ENCODE measurements at places on chromosomes 7 and 10.

DNA sequence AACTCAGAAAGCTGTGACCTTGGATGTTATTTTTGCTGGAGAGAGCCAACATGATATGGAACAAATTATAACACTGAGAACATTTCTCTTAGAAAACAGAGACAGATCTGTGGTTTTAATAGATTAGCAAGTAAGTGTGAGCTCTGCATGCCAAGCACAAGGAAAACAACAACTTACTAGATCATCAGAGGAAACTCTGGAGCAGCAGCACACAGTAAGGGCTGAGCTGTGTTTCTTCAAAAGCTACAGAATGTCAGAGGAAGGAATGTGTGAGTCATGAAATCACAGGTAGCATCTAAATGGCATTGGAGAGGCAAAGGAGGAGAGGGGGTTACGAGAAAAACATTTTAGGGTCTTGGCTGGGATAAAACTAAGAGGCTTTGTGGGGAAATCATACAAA lies 283.4 kb upstream of the FZD8 start:
- DNase-seq: no peak

GRCh38 chr7:30521532-30521931 lies 16.9 kb upstream of the GGCT start:
- no peak for DNase-seq

DNA sequence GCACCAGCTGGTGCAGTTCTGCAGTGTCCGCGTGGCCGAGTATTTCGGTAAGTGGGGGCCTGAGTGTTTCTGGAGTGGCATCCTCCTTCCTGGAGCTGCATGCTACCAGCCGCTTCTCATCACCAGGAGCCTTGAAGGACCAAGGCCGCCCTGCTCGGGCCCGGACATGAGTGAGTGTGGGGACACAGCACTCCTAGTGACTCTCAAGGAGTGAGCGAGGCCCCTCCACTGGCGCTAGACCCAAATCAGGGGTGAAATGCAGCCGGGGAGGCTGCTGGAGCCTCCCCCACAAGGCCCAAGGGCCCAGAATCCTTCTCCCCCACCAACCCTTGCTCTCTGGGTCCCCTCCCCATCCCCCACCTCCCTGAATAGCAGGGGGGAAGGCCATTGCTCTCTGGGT lies 48.0 kb downstream of the CAMK2B start:
- no peak for DNase-seq

DNA sequence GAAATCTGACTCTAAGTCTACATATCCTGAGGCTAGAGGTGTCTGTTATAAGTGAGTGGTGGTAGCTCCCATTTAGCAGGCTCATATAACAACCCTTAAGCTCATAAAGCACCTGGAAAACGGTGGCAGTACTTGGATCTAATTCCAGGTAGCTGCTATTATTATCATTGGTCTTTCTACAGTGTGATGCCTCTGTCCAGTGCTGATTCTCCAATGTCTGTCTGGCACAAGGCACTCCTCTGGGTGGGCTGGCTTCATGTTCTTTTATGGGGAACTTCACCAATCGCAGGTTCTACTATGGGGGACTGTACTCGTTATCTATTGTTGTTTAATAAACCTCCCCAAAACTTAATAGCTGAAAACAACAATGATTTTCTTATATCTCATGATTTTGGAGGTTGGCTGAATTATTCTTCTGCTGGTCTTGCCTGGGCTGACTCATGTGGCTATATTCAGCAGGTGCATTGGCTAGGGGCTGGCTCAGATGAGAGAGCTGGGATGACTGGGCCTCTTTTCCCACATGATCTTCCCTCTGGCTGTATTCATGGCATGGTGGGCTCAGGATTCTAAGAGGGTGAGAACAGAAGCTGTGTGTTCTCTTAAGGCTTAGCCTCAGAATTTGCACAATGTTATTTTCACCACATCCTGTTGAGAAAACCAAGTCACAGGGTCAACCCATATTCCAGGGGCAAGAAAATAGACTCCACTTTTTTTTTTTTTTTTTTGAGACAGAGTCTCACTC lies 93.0 kb upstream of the PCGF5 start:
- DNase-seq: no peak

- DNase-seq: no peak
Observed at GRCh38 chr7:143322760-143323633, 7.1 kb downstream of the CLCN1 start.

DNA sequence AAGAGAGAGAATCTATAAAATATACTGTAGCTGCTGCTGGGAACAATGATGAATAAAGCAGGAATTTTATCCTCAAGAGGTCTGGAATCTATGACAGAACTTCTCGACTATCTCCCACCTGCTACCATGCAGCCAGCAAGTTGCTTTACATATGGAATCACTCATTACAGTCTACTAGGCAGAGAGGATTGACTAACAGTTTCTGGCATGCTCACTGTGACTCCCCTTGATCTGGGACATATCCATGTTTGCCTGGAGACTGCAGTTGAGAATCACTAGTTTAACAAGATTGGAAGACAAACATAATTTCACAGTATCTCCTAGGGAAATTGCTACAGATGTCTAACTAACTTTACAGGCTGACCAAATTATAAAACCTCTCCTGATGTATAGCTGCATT lies 13.3 kb downstream of the GPR37 start:
- no peak for DNase-seq

- DNase-seq: no peak
Observed at GRCh38 chr7:57375783-57376182, 74.2 kb upstream of the ZNF716 start.

Measured in stimulated activated CD4-positive, alpha-beta T cell treated with anti-CD3 and anti-CD28 coated beads, TNF-alpha, amount 100 ng/mL, for 24 hours (primary cell).